ENCODE measurements at places on chromosomes 16 and 17.
A peak's percentile ranks its signal among the peaks of the same experiment; 100 is the strongest.

DNA sequence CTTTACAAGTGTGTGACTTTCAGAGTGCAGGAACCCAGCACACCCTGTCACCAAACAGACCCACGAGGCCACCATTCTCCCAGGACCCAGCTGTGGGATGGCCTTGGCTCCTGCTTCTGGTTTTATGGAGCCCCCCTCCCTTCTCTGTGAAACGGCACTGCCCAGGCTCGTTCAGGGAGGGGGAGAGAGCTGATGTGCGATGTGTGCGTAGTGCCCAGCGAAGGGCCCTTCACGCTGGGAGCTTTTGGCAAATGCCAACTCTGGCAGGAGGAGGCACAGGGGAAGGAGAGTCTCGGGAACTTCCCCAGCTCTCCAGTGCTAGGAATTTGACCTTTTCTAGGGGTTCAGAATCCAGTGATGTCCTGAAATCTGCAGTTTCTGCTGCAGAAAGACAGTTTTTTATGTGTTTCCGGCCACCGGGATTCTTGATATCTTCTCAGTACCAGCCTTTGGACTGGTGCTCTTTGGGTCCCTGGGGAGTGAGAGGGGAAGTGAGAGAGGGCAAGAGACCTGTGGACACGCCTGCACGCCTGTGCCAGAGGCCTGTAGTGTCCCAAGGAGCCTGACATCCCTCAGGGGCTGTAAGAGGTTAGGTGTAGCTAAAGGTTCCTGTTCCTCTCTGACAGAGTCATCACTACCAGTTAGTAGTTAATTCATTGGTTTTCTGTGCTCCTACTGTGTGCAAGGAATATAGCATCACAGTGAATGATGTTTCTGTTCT, 45.1 kb downstream of the CMIP start:
- no peak for DNase-seq

DNA sequence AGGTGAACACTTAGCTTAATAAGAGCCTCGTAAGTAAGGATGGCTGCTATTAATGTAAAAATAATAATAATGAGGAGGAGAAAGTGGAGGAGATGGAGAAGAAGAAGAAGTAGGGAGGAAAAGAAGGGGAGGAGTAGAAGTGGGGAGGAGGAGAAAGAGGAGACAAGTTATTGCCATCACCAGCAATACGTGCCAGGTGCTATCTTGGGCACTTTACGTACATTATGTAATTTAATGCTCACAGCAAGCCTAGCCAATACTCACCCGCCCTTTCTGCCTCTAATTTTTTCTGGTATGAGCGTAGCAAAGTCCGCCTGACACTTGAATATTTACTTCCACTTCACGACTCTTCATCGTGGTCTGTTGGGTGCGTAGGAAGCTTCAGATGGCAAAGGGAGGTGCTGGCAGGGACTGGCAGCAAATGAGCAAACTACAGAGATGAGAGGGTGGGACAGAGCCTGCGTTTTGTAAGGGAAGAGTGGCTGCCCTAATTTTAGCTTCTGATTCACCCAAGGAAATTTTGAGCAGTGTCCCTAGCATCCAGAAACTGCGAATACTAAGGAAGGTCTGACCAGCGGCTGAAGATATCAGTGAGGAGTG, 42.1 kb upstream of the CDH13 start:
- no peak for DNase-seq

GRCh38 chr17:39660397-39661385, 4.5 kb upstream of the TCAP start:
- no peak for DNase-seq

DNA sequence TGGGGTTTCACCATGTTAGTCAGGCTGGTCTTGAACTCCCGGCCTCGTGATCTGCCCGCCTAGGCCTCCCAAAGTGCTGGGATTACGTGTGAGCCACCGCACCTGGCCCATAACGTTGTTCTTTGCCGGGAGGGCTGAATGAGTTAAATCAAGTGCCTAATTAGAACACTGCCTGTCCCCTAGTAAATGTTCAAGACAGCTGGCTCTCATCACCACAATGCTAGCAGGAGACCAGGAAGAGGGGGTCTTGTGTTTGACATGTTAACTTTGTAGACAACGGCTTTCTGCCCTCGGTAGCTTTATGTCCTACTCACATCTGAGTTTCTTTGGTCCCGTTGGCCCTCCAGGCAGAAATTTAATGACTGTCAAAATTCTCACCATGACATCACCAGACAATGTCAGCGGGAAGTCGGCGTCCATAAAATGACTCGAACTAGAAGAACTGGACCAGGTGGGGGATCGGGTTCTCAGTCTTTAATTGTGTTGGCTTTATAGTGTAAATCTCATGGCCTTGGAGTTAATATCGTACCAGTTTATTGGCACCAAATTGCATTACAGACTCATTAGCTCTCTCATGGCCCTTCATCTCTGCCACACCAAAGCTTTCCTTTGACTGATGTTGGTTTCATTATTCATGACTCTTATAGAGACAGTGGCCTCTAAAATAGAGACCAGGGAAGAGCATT, 11.4 kb upstream of the ITPRIPL2 start:
- DNase-seq: no peak

GRCh38 chr17:49388290-49388640, 26.2 kb upstream of the ZNF652 start:
- no peak for DNase-seq

DNA sequence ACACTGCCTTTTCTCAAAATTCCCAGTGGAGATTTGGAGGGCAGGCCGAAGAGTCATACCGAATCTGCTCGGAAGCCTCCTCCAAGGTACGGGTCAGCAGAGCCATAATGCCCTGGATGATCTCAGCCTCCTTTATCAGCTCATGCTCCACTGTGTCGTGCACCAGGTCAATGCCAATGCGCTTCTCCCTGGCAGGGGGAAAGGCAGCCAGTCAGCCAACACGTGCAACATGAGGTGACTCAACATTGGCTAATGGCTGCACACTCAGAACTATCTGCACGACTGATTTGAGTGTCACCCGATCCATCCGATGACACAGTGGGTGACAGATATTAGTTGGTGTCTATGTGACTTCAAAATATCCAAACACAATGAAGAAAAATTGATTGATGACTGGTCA, 15.8 kb downstream of the TEKT1 start:
- DNase-seq: no peak

GRCh38 chr17:47315451-47316266, 8.1 kb upstream of the EFCAB13 start:
- DNase-seq: no peak

GRCh38 chr17:82321947-82322466, 4.6 kb upstream of the CD7 start:
- DNase-seq: no peak

DNA sequence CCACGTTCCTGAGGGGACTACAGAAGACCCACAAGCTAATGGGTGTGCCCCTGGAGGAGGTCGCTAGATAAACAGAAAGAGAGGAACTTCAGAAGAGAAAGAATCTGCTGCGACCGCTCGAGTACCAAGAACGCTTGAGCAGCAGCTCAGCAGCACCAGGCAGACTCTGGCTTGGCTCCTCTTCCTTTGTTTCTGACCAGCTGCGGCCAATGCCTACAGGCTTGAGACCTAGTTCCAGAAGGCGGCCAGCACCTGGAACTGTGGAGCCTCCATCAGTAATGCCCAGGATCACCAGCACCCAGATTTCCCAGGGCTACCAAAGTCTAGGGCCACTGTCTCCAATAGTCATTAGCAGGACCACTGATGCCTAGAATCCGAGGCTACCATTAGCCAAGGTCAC, 26.0 kb upstream of the GOSR2 start:
- DNase-seq: no peak

GRCh38 chr17:61314368-61315078, 85.1 kb upstream of the TBX2 start:
- no peak for DNase-seq

- no peak for DNase-seq
Observed at GRCh38 chr17:53912117-53912516, 89.4 kb downstream of the KIF2B start.

- no peak for DNase-seq
Observed at GRCh38 chr17:8091033-8091687, 3.6 kb upstream of the ALOX12B start.

DNA sequence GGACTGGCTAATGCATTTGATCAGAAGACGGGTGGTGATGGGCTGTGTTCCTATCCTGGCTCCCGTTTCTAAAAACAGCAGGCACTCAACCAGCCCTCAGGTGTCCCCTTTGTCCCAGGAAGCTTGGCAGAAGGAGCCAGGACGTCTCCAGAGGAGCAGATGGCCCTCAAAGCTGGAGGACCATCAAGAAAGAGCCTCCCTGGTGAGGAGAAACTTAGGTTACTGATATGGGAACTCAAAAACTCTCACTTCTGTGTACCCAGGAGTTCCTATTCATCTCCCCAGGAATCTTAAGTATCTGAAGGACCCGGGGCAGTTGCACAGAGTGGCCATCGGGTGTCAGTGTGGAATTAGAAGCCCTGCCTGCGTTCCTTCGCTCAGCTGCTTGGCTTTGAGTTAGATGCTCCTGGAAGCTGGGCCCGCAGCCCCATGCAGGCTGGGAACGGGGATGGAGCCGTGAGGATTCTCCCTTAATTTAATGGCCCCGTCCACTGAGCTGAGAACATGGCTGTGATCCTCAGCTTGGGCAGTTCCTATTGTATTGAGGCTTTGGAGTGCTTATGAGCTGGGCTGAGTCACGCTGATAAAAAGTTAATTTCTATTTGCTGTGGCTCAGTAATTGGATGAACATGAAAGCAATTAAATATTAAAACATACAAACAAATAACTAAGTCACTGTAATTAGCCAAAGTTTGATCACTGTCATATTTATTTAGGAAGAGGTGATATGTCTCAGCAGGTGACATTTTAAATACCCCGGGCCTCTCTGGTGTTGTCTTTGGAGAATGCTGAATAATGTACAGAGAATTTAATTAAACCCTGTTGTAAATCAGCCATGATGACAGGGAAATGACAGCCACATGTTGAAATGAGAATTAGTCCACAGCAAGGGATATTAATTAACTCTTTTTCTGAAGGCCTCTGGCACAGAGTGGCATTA, 402.1 kb downstream of the SEC14L1 start:
- peak; percentile 96 for DNase-seq

DNA sequence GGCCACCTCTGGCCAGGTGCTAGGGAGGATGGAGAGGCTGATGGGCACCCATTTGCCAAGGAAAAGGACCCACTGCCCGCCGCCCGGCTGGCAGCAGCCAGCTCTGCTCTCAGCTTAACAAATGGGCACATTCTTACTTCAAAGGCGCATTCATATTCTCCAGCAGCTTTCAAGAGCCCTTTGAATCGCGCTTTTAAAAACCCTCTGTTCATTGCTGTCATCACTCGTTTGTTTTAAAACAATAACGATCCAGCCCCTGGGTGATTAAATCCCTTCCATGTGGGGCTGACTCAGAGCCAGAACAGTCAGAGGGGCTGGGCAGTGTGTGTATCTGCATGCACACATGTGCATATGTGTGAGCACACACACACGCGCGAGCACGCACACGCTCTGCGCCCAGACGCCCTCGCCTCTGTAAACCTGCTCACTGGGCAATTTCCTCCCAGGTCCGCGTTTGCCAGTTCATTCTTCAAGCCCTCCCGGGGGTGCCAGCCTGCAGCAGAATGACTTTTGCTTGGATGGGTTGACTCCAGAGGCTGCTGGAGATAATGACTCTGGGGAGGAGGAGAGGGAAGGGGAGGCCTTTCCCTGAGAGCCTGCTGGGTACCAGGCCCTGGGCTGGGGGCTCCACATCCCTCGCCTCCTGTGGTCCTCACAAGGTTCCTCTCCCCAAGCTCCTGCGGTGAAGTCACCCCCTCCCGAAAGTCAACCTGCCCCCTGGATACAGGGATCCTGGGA, 133.1 kb downstream of the SDK2 start:
- DNase-seq: no peak

GRCh38 chr16:11852092-11852809, 909 bp upstream of the RSL1D1 start:
- no peak for DNase-seq

DNA sequence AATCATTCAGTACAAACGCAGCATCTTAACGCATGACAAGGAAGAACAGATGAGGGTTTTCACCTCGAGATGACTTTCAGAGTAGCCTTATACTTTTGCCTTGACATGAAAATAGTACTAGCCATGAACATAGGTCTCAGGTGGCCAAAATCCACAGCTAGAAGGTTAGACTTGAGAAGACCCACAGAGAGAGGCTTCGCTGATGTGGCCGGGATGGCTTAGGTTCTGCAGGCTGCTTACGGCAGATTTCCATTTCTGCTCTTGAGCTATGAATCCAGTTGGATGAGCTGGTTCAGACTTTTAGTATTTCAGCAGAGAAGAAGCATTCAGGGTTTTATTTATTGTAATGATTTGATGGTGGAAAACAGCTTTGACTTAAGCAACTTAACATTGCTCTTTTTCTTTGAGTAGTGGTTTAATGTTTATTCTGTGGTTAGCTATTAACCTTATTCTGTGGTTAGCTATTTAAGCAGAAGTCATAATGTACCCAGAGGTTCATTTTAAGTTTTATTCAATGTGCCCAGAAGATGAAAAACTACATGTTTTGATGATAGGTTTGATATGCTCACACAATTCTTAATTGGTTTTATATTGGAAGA, 7.6 kb downstream of the KRT24 start:
- DNase-seq: no peak

DNA sequence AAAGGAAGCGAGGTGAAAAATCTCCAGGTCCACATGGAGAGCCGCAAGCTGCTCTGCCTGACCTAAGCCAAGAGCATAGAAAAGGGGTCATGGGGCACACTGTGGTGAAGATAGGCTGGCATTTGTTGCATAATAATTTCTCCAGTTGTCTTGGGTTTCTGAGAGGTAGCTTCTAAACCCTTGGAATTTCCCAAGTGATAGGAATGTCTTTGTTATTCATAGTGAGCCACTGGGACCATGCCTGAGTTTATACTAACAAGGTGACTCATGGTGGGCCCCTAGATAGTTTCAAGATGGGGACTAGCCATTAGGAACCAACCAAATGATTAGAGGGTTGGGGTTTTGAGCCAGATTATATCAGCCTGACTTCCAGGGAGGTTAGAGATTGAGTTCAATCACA, 25.6 kb downstream of the SOST start:
- no peak for DNase-seq

- DNase-seq: no peak
Observed at GRCh38 chr16:16120382-16121184, 102.7 kb downstream of the ABCC6 start.

DNA sequence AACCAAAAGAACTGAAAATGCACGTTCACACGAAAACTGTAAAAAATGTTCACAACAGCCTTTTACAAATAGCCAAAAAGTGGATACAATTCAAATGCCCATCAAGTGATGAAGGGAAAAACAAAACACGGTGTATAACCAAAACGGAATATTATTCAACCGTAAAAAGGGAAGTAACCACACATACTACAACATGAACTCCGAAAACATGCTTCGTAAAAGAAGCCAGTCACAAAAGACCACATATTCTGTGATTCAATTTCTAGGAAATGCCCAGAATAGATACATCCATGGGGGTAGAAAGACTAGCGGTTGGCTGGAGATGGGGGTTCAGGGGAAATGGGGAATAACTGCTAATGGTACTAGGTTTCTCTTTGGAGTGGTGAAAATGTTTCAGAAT, 81.5 kb upstream of the TRAP1 start:
- DNase-seq: no peak

DNA sequence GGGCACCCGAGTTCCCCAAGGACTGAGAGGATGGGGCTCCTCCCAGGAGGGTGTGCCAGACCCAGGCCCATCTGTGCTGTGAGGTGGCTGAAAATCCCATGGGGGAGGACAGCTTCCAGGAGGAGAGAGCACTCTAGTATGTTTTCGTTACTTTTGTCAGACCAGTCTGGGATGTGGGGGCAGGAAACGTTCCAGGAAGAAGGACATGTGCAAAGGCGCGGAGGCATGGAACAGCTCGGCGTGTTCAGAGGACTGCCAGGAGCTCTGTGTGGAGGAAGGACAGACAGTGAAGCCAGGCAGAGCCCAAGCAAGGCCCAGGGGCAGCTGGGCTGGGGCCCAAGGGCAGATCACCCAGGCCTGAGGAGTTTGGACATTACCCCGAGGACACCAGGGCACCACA, 7.0 kb downstream of the CA4 start:
- DNase-seq: no peak

- no peak for DNase-seq
Observed at GRCh38 chr17:6675201-6675825, 23.8 kb downstream of the C17orf100 start.

All from NCI-H1417 treated with DMSO at 0.1 percent for 48 hours (cell line).